ENCODE measurements at places on chromosomes 1 and 21.

DNA sequence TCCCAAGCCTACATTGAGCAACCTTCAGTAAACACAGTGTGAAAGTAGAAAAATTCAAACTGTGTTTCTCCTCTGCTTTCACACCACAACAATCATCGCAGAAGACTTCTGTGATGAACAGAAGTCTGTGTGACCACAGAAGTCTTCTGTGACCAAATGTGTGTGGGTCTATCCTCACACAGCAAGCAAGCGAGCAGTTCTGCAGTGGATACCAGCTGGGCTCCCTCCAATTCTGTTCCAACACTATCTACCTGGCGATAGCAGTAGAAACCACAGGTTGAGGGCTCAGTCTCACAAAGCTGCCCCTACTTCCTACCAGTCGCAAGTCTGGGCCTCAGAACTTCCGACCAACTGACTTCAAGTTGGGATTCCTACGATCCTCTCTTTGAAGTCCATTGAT lies 21.0 kb upstream of the RAP1A start:
- DNase-seq: no peak

DNA sequence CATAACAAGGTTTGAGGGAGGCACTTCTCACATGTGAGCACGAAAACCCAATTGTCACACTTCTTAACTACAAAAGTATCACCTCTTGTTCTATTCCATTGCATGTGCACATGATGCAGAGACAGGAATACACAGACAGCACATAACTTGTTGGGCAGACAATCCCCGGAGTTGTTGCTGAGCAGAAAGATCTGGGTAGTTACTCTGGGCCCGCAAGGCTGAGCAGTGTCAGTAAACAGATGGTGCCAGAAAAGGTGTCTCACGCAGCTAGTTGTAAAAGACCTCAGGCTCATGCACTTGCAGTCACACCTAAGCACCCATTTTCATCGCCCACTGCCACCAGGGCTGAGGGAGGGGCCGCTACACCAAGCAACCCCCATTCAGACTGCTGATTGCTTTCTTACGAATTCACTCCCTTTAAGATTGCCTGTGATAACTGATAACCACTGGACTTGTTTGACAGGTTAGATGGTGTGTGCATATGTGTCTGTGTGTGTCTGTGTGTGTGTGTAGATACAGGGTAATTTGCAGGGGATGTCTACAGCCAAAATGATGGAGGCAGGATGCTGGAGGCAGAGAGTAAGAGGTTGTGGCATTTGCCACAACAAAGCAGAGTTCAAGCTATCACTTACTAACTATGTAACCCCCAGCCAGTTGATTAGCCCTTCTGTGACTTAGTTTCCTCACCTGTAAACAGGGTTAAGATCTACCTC lies 4.2 kb downstream of the LGR6 start:
- no peak for DNase-seq

- DNase-seq: no peak
Measured at GRCh38 chr21:35189077-35189863, 140.2 kb upstream of the RUNX1 start.

DNA sequence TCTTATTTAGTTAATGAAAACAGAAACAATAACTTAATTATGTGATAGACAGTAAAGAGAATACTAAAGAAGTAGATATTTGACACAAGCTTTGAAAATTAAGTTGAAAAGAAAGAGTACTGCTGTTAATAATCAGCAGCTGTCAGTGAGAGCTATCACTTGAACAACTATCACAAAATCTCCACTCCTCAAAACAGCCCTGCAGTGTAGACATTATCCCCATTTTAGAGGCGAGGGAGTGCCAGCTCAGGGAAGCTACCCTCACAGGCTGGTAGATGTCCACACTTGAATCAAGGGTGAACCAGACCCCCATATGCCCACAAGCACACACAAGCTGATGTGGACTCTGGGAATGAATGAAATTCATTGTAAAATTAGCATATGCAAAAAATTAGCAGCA lies 248.8 kb downstream of the RHOU start:
- no peak for DNase-seq

DNA sequence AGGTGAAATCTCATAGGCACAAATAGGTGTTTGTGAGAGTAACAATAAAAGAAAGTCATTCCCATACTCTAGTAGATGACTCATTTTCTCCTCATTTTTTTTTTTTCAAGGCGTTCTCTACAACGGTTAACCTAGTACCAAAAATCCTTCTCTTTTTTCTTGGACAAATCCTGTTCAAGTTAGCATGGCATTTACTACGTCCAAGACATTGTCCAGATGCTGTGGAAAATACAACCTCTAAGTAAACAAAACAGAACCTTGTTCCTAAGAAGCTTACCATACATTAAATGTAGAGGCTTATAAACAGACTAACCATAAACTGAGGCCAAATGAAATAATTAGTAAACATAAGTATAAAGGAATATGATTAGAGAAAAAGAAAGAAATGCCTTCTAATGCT lies 76.2 kb upstream of the RGS4 start:
- DNase-seq: no peak

GRCh38 chr1:157035121-157035520 lies 10.4 kb downstream of the ARHGEF11 start:
- no peak for DNase-seq

DNA sequence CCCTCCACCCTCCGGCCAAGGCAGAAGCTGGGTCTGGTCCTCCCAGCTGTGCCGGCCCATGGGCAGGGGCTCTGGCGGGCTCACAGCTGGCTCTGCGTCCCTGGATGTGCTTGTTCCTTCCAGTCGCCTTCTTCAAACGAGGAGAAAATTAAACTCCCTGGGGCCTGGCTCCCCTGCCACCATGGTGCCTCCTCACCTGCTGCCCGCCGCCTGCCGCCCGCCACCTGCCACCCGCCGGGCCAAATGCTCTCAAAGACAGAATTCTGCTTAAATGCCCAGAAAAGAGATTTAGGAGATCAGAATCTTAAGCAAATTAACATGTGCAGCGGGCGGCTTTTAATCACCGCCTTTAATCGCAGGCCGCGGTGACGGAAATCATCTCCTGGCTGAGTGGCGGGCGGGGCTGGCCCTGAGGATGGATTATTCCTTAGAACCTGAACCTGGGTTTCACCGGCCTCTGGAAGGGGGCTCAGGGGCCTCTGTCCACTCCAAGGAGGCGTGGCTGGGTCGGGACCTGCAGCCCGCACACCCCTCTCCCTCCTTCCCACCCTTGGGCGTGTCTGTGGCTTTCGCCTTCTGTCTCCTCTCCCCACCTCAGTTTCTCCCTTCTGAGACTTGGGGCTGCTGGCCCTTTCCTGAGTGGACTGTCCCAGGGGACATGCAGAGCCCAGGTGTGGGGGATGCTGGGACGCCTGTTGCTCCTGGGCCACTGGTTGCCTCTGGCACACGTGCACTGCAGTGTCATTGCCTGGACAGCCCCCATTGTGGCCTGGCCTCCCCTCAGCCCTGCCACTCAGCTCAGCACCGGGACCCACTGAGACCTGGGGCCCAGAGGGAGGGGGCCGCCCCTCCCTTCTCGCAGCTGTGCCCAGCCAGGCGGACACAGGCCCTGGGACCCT lies 10.5 kb upstream of the PLCH2 start:
- no peak for DNase-seq

DNA sequence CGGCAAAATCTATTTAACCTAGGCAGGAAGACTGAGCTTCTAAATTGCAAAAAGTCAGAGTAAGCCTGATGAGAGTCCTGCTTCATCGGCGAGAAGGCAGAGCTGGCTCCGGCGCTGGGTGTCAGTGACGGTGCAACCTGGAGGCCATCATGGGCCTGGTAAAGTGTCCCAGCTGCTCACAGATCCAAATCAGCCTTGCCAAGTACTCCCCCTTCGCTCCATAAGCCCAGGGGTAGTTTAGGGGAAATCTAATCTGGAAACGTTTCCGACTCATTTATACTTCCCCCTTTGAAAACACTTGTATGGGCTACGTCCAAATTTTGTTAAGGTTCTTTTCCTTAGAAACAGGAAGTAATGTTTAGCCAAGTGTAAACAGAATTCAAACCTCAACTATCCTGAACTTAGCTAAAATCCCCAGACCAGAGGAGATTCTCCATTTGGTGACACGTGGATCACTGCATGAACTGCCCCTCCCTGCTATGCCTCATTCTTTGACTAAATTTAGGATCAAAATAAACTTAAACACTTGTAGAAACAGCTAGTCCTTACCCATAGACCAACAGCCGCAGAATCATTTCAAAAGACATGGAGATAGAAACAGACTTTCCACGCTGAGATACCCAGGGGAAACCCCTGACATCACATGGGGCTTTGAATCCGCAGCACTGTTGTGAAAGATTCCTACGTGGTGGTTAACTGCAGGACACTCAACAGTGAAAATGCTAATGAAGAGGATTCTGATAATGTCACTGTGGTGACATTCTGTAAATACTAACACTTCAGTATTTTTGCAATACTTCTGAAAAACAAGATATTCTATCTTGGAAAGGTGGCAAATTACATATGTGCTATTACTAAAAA lies 172.7 kb downstream of the TGFBR3 start:
- DNase-seq: no peak

DNA sequence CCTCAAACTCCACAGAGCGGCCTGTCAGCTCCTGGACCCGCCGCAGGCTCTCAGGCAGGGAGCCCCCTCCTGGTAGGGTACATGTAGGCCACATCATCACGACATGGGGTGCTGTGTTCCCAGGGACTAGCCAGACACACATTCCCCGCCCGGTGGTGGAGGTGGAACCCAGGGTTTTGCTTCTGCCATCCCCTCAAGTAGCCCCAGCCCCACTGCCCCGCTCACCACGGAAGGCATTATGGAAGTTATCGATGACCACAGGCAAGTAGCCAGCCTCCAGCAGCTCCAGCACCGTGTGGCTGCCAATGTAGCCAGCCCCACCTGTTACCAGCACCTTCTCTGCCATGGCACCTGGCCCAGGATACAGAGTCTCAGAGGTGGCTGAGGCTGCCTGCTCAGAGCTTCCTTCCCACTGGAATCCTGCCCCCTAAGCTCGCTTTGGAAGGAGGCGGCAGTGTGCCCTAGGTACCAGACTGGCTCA lies 1.9 kb downstream of the GALE start:
- DNase-seq: no peak

- DNase-seq: no peak
Measured at GRCh38 chr1:8095584-8095983, 69.5 kb upstream of the ERRFI1 start.

DNA sequence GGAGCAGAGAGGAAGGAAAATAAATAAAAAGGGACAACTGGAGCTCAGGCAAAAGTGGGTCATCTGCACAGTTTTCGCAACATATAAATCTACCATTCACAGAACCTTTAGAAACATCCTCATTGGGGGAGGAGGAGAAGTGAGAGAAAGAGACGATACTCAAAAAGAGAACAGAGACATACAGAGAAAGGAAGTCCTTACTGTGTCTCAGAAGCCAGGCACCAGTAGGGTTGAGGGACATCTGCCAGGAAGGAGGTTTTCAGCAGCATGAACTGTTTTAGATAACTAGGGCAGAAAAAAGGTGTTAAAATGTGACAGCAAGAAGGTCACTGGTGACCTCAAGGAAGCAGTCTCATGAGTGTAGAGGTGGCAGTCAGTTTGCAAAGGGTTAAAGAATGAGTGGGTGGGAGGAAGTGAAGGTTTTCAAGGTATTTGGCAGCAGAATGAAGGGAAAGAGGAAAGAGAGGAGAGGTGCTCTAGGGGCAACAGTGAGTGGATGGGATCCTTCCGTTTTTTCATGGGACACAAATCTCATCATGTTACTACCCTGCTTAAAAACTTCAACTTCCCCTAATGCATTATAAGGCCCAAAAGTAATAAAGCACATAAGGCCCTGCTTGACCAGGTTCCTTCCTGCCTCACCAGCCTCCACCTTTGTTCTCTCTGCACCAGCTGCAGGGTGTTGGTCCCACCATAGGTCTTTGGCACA lies 9.5 kb downstream of the JAK1 start:
- no peak for DNase-seq

DNA sequence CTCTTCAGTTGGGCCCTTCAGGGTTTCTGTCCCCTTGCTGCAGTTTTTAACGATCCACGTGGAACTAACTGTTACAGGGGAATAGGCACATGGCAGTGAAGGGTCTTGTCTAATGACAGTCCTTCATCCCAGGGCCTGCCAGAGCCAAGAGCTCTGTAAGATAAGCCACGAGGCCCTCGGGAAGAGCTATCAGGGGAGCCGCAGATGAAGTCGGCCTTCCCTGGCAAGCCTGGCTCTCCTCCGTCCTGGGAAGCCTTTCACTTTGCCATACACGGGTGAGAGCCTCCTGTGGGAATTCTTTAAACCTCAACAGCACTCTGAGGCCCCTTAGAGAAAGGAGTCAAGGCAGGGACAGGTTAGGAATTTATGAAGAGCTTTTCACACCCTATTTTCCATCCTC lies 29.0 kb downstream of the ACP6 start:
- DNase-seq: no peak

GRCh38 chr1:36367066-36367465 lies 18.7 kb downstream of the STK40 start:
- no peak for DNase-seq

GRCh38 chr21:46366966-46367365 lies 43.0 kb downstream of the PCNT start:
- DNase-seq: no peak

DNA sequence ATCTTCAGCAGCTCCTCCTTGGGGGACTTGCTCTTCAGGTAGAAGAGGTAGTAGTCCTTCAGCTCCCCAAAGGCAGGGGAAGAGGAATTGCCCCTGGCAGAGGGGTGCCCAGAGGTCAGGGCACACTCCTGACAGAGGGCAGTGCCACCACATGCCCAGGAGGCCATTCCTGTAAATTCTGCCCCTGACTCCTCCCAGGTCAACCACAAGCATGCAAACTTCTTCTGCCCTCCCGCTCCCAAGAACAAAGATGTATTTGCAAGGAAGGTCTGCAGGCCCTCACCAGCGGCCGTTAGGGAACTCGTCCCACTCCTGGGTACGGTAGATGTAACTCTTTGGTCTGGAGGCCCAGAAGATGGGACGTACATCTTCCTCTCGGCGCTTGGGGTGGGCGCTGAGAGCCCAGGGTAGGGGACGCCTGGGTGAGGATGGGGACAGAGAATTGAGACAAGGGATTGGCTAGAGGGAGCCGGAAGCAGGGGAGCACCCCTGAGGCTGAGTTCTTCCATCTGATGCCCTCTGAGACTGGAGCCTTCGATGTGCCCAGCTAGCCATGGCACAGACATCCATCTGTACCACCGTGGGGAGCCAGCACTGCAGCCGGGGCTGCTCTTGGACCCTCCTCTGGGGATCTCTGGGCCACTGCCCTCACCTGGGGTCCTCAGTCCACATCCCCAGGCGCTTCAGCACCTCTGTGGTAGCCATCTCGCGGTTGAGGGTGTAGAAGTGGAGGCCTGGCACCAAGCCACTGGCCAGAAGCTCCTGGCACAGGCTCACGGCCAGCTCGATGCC lies 11.1 kb downstream of the MTHFR start:
- DNase-seq: no peak

- DNase-seq: no peak
Measured at GRCh38 chr1:148010527-148010926, 82.3 kb downstream of the GPR89B start.

- DNase-seq: no peak
Measured at GRCh38 chr1:187696073-187696472, 867.3 kb downstream of the PLA2G4A start.
